Activated CD8-positive, alpha-beta memory T cell treated with anti-CD3 and anti-CD28 coated beads, Interleukin-2, amount 10 ng/mL, durations not matched to agents 7 days and 5 days (primary cell): ENCODE measurements at places on chromosomes 2 and 18.
A peak's percentile ranks its signal among the peaks of the same experiment; 100 is the strongest.

GRCh38 chr2:69600425-69600824, 43.1 kb downstream of the AAK1 start:
- DNase-seq = peak; percentile 63

- no peak for DNase-seq
Observed at GRCh38 chr18:21406116-21406515, 164.1 kb downstream of the GREB1L start.

- DNase-seq = no peak
Observed at GRCh38 chr18:67261931-67262552, 254.5 kb downstream of the DSEL start.

DNA sequence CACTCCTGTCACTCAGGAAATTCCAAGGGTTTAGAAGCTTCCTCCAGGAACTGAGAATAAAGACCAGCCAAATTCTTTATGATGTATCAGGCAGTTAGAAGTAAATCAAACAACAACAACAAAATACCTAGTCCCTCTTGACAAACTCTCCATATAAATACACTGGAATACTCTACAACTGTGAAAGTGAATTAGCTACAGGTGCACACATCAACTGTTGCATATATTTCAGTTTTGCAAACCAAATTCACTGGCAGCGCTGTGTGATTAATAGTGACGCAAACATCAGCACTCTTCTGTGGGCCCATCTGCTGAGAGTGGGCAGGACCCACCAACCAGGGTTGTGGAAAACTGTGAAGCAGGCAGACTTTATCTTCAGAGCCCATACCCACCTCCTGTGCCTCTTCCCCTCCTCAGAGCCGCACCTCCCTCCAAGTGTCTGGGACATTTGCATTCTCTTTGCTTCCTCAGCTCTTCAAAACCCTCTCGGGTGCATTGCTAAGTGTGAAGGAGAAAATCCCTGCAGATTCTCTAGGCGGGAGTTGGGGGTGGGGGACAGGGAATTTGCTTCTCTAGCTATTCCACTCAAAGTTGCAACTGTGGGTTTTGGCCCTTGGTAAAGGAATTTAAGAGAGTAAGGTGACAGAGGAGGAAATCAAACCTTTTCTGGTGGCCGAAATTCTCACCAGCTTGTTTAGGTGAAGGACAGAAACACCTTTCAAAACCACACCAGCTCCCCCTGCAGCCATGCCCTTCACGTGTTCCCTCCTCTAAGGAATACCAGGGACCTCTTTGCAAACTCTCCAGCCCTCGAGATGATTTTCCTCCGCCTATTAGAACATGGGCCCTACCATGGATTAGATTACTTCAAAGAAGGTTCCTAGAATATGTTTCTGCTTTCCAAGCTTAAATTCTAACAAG, 119.3 kb downstream of the MRO start:
- no peak for DNase-seq

DNA sequence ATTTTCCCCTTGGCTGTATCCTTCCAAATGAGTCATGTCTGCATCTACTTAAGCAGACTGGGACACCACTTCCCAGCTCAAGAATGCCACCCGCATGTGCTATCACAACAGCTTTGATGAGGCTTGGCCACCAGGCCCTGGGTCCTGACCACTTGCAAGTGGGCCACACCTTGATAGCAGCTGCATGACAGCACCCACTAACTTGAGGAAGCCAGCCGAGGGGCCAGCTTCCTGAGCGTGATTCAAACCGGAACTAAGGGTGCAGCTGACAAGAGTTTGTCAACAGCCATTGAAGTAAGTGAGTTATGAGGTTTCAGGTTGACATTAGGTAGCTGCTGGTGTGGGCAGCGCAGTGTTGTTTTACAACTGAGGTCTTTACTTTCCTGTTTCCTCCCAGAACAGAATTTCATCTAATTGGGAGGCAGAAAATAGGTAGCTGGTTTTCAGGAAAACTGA, 54.4 kb downstream of the EPHA4 start:
- peak; percentile 92 for DNase-seq

GRCh38 chr2:69054431-69054830, 41.5 kb downstream of the ANTXR1 start:
- peak; percentile 62 for DNase-seq

GRCh38 chr2:8993196-8993901, 10.1 kb downstream of the MBOAT2 start:
- no peak for DNase-seq

DNA sequence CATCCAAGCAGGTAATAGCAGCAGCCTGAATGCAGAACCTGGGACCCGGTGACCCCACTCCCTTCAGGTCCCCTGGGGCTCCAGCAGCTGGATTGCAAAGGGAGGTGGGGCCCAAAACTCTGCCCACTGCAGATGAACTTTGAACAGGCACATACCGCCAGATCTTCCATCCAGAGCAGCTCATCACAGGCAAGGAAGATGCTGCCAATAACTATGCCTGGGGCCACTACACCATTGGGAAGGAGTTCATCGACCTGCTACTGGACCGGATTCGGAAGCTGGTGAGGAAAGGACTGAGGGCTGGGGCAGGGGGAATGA, 9.2 kb upstream of the DNAJB2 start:
- no peak for DNase-seq

GRCh38 chr18:9174302-9174701, 37.7 kb downstream of the ANKRD12 start:
- DNase-seq = no peak

DNA sequence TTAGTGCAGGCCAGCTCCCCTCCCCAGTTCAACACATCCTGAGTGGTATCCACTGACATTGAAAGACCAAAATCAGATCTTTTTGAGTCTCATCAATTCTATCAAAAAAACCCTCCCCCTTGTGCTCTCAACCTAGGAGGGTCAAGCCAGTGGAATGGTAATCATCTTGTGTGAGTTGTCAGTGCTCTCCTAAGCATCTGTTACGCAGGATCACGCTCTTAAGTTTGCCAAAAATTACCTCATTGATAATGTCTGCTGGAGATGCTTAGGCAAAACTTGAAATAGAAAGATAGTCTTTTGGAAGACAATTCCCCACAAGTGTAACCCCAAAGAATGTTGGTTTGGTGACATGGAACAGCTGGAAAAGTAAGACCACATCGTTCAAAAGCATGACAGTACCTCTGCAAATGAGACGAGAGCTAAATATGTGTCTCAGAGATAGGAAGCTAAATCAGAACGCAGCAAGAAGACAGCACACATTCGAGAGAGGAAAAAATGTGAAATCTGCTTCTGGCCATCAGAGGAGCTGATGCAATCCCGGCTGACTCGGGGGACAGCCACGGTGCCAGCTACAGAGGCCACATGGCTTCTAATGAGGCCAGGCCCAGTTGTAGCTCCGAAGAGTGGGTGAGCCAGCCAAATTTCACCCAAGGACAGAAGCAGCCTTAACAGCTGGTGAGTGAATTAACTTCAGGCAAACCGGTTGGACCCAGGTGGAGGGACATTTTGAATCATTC, 753.9 kb downstream of the RNF144A start:
- no peak for DNase-seq

DNA sequence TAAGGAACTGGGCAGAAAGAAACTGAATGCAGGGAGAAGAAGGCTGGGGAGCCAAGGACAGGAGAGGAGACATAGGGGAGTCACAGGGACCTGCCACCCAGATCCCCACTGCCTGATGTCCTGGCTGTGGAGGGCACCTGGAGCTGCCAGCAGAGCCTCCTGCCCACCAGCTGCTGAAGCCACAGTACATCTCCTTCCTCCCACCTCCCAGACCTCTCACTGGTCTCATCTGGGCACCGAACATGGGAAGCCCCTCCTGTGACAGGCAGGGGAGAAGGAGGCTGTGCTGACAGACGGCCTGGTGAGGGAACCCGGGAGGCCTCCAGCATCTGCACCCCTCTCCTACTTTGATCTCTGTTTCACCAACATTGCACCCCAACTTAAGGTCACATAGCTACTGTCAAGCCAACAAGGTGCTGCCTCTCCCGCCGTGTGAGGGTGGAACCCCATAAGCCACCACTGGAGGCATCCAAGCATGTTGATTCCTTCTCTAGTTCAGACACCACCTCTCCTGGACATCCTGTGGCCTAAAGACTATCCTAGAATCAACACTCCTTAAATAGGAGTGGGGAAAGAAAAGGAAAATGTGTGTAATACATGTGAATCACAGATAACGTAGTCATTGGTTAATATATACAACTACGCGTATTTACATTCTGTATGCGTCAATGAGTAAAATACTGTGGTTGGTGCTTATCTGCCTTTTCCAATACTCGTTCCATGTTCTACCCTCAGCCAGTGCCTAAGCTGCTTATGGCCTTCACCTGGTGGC, 3.5 kb upstream of the RNPEPL1 start:
- DNase-seq = peak; percentile 76

GRCh38 chr2:186440506-186440905, 45.6 kb upstream of the ZC3H15 start:
- DNase-seq = no peak

DNA sequence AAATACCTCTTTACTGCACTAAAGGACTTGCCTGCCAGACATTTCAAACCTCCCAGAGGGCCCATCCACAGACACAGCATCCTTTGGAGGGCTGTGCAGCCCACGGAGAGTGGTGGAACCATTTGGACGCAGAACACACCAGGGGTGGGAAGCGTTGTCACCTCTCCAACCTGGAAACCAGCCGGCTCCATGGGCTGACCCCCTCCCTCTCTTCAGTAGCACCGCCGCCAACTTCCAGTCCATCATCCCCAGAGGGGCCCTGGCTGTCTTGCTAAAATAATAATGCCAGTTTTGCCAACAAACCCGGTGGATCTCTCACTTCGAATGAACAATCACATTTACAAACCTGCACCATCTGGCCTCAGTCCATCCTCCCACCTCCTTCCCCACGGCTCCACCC, 203.9 kb downstream of the FBXO15 start:
- no peak for DNase-seq

GRCh38 chr2:228433721-228434120, 252.2 kb upstream of the SPHKAP start:
- DNase-seq = no peak

DNA sequence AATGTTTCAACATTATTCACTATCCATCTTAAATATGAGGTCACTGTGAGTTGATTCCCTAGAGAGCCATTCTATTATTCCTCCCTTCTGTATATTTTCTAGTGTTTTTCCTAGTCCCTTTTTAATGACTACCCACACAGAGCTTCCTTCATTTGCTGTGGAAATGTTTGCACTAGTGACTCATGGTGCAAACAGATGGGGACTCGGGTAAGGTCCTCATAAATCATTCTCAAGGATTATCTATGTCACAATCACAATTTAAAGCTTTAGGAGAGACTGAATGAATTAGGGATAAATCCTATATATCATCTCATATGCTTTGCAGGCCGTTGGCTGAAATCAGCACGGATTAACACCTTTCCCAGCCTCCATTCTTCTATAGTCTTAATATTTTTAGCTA, 159.6 kb downstream of the DCC start:
- DNase-seq = no peak

- DNase-seq = no peak
Observed at GRCh38 chr18:75533950-75534349, 106.4 kb upstream of the SMIM21 start.

DNA sequence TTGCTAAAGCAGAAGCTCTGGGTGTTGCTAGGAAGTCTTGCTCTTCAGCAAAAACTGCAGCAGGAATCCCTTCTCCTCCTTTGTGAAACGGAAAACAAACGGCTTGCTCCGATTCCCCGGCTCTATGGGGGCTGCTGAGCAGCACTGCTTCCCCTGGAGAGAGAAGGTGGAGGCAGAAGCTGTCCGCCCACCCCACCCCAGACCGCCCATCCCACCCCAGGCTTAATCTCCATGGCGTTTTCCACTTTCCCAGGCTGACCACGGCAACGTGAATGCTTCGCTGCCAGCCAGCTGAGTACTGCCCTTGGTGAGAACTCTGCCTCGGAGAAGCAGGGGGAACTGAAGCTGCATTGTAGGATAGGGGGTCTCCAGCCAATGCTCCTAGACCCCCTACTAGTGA, 139.2 kb downstream of the BCL2 start:
- no peak for DNase-seq

DNA sequence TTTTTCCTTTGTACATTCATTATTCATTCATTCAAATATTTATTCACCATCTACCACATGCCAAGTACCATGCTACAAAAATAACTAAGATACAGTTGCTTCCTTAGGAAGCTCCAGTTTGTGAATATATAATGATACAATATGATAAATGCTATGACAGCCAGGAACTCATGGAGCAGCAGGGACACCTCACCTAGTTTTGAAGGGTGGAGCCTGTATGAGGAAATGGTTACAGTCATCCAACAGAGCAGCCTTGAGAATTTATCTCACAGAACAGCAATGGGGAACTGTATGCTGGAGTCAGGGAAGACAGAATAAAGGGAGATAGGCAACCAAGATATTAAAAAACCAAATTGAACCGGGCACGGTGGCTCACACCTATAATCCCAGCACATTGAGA, 124.0 kb downstream of the OSBPL1A start:
- no peak for DNase-seq

- DNase-seq = no peak
Observed at GRCh38 chr2:220833446-220833845, 738.7 kb downstream of the EPHA4 start.

- no peak for DNase-seq
Observed at GRCh38 chr2:30615926-30616325, 168.9 kb downstream of the LCLAT1 start.

- DNase-seq = no peak
Observed at GRCh38 chr2:183996825-183997793, 601.2 kb upstream of the ZNF804A start.

GRCh38 chr2:96703021-96703751, 36.7 kb downstream of the LMAN2L start:
- DNase-seq = no peak

DNA sequence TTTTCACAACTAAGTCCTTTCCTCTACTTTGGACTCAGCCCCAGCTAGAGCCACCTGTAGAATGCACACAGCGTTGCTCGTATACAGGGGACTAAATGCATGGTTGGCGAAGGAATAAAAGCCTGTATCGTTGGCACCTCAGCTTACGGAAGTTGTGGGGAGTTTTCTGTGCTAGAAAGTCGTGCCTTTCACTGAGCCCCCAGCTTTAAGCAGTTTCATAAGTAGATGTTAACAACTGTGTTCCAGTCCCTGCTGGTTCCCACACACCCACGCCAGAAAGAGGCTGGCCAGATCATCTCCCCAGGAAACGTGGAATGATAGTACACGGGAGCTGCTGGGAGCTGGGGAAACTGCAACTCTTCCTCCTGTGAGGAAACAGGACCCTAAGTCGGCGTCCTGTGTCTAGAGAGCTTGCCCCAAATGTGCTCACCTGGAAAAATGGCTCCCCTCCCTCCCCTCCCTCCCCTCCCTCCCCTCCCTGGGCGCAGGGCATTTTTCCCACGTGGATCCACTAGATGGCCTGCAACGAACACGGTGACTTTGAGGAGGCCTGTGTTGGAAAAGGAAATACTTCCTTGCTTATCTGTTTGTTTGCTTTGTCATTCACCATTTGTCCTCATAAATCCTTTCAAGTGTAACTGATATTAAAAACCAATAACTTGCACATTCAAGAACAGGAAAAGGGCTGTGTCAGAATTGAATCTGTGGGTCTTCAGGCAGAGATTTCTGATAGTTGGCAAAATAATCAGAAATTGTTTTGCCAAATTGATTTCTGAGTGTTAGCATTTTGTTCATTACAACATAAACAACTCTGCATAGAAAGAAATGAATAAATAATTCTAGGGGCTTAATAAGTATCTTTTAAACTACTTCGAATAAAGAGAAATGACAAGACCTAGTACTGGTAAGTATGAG, 43.9 kb upstream of the RFX8 start:
- no peak for DNase-seq
